Ascending aorta (tissue), 2 donors: ENCODE measurements at places on chromosomes 6 and 20.
A peak's percentile ranks its signal among the peaks of the same experiment; 100 is the strongest.

- H3K27me3 ChIP-seq, result no peaks in the 10 kb centered on the region
- H3K27ac ChIP-seq, result no peak overlapping the region
- H3K36me3 ChIP-seq, result no peaks in the 10 kb centered on the region
- H3K4me1 ChIP-seq, result no peaks in the 10 kb centered on the region
- no peak for DNase-seq
- H3K4me3 ChIP-seq, result no peak overlapping the region
Measured at GRCh38 chr6:135884136-135884535, 32.6 kb downstream of the PDE7B start.

DNA sequence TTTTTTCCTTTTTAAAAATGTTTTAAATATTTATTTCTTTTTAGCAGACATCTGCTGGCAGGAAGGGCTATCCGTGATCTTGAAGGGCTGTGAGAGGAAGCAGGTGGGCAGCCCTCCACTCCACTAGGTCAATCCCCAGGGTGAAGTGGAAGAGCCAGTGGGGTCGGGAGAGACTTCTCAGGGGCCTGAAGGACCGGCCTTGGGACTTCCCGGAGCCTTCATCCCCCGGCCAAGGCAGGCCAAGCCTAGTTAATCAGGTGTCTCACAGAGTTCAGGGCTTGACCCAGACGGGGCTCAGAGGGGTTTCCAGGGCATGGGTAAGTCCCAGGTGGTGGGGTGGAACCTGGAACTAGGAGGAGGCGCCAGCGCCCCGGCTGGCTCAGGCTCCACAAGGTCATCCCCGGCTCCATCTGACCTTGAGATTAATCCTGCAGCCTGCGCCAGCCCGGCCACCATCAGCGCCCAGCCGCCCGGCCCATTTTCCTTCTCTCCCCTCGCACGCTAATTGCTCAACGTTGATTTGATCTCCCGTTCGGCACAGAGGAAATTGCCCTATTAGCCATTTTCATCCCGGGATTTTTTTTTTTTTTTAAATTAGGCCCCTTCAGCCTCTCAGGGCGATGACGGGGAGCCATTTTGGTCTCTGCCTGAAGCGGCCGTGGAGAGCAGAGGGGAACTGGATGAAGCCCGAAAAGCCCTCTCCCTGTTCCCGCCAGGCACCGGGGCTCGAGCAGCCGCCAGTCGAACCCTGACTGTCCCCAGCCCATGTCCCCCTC is 44.4 kb downstream of the MDFI start:
- peaks cover 20% of the 10 kb centered on the region for H3K36me3 ChIP-seq
- H3K27ac ChIP-seq, result peak overlapping the region; percentile 33
- H3K4me3 ChIP-seq, result peak overlapping the region; percentile 64
- peaks cover 5% of the 10 kb centered on the region for H3K4me1 ChIP-seq
- no peak for DNase-seq

DNA sequence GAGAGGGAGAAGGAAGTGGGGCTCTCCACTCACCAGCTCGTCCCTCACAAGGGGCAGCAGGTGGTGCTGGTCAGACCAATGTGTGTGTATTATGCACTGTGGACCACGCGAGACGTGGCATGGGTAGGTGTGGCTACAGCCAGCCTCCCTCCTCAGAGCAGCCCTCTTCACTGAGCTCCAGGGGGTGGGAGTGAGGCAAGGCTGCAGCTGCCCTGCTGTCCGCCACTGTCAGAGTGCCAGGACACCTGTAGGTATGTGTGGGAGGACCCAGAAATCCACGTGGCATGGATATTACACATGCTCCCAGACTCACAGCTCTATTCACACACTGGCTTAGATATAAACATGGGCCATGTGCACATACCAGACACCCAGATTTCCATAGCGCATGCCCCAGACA is 90.3 kb downstream of the VEGFA start:
- no peak overlapping the region for H3K4me3 ChIP-seq
- H3K27me3 ChIP-seq, result no peaks in the 10 kb centered on the region
- no peak overlapping the region for H3K27ac ChIP-seq
- no peaks in the 10 kb centered on the region for H3K4me1 ChIP-seq

GRCh38 chr6:74733830-74734620 is 471.8 kb downstream of the COL12A1 start:
- no peak overlapping the region for H3K27ac ChIP-seq
- DNase-seq, result no peak
- no peaks in the 10 kb centered on the region for H3K27me3 ChIP-seq
- H3K4me1 ChIP-seq, result no peaks in the 10 kb centered on the region
- H3K4me3 ChIP-seq, result no peak overlapping the region

DNA sequence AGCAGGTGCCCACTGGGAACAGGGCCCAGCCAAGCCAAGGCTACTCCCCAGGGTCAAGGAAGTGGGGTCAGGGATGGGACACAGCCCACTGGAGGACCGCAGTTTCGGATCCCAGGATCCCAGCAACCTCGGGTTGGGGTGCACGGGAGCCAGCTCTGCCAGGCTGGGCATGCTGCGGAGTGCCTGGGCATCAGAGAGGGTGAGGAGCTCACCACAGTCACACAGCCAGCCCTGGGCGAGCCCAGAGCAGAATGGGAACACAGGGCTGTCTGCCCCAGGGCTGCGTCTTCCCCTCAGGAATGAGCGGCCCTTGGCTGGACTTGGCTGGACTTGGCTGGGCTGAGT is 74.3 kb upstream of the SLCO4A1 start:
- H3K4me3 ChIP-seq, result no peak overlapping the region
- no peaks in the 10 kb centered on the region for H3K4me1 ChIP-seq
- no peak overlapping the region for H3K27ac ChIP-seq
